ENCODE measurements at places on chromosomes 5 and 9.

DNA sequence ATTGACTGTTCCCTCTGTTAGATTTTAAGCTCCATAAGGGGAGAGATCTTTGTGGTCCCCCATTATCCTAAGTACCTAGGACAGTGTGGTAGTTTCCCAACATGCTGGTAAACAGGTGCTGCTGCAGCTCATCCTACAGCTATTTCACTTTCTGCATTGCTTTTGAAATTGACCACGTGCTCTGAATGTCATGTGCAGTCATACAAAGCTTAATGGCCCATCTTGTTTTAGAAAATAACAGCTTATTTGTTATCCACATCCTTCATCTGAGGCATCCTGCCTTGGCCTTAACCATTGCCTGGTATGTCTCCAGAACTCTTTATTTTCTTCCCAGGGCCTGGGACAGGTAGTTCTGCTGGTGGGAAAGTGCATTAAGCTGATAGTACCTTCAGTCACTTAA, 14.7 kb downstream of the PIK3R1 start:
- no peak for DNase-seq

- no peak for DNase-seq
Observed at GRCh38 chr5:35294976-35295375, 64.7 kb upstream of the PRLR start.

GRCh38 chr5:151298063-151298855, 5.3 kb downstream of the SLC36A3 start:
- DNase-seq, result peak; percentile 65

- DNase-seq, result no peak
Observed at GRCh38 chr5:141637123-141637766, 448 bp downstream of the RELL2 start.

DNA sequence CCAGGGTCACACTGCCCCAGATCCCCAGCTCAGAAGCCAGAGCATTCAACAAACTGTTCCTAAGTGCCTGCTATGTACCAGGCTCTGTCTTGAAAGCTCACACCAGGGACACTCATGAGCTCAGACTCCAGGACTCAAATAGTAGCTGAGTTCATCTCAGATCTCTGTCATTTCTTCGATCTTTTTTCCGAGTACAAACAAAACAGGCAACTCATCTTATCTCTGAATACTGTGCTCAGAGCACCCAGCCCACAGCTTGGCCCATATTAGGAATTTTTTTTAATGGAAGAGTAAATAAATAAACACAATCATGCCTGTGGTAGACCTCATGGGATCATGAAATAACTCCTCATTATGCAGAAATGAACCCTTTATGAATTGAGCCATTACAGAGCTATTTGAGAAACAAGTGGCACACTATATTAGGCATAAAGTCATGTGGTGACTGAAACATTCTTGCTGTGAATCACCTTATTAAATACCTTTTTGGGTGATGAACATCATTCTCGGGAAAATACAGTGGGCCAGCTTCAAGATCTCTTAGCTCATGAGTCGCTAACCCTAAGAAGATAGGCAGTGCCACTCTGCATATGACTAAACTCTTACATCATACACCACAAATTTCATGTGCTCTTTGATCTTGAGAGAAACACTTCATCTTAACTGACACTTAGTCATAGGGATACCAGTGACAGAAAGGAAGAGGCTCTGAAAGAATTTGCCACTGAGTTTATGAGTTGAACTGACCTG, 9.9 kb downstream of the SH3RF2 start:
- DNase-seq, result peak; percentile 82

- DNase-seq, result no peak
Observed at GRCh38 chr9:81445331-81445921, 243.9 kb downstream of the TLE1 start.

DNA sequence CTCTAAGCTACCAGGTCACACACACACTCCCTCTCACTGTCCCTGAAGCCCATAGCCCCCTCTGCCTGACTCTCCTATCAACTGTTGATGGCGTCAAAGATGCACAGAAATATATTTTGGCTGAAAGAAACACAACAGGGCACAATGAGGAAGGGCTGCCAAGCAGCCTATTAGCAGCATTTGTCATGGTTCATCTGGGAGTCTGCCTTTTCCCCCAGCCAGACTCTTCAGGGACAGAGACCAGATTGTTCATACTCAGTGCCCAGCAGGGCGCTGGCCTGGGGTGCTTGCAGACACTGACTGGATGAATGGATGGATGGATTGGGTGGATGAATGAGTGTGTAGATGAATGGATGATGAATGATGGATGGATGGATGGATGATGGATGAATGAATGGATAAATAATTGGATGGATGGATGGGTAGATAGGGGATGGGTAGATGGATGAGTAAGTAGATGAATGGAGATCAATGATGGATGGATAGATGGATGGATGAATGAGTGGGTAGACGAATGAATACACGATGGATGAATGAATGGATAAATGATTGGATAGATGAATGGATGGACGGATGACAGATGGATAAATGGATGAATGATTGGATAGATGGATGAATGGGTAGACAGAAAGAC, 90.5 kb downstream of the ADAMTS2 start:
- no peak for DNase-seq

GRCh38 chr5:72141440-72142355, 34.4 kb downstream of the MAP1B start:
- DNase-seq, result peak; percentile 92

DNA sequence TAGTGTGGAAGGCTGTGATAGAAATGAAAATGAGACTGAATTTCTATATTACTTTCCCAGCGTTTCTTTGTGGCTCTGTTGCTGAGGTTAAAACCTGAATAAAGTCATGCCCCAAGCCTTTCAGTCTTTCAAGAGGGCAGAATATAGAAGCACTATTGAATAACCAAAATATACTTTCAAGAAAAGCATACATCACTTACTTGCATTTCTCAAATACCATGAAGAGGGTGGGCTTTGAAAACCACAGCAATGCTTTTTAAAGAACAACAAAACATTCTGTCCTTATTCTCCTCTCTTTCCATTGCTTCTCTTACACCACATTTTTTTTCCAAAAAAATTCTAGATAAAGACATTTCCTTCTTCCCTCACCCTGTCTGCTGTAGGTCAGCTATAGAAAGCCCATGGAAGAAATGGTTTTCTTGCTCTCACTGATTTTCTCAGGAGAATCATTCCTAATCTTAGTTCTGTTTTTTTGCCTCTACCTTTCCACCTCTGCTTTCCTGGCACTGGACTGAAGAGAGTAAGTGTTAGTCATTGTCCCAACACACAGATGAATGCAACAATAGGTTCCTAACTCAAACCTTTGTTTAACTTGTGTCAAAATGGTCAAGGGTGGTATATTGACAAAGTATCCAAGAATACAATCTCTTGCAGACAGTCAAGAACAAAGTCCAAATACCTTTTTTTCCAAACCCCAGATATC, 51.6 kb downstream of the NUDT12 start:
- DNase-seq, result peak; percentile 22

DNA sequence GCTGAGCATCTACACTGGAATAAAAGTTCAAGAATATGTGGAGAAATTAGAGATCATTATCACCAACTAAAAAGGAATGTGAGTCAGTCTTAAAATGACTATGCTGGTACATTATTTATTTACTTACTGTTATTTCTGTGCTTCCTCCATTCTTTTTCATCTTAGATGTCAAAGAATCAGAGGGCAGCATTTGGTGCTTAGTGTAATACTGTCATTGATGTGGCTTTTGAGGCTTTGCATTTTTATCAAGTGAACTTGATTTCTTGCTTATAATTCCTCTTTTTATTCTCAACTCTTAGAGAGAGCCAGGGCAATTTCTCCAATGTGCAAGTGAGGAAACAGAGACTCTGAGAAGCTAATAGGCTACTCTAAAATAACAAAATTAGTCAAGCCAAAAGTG, 163.7 kb upstream of the TRPC7 start:
- no peak for DNase-seq

DNA sequence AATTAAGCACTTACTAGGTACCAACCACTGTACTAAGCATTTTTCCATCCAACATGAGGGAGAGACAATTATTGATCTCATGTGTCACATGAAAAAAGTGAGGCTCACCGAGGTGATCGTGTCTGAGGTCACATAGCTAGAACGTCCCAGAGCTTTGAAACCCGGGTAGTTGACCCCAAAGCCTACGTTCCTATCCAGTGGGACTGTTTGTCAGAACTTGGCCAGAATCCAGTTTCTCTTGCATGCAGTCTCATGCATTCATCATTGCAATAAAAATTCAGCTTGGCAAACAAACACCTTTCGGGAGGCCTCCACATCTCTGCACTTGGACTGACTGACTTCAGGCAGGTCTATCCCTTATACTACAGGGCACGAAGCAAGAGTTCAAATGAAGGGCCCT, 23.4 kb upstream of the FAT2 start:
- DNase-seq, result no peak

DNA sequence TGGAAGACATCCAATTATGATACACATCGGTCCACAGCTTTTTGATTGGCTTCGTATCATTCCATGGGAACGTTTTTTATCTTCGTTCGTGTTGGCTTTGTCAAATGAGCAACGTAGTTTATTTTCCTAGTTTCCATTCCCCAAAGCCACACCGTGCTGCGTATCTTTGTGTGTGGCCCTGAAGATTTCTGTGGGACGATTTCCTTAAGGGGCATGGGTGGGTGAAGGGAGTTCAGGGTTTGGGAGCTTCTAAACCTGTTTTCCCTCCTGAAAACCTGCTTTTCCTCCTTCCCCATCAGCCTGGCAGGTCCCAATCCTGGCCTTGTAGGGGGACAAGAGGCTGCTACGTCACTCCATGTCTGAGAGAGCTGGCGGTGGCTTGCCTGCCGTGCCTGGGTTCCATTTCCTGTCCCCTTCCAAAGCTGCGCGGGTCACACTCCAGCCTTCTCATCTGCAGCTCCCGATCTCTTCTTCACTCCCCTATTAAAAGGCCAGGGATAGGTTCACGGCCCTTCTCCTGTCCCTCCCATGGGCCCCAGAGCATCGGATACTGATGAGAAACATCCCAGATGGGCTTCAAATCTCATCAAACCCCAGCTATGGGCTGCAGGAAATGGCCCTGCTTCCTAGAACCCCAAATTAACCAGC, 23.5 kb upstream of the ASS1 start:
- DNase-seq, result no peak

DNA sequence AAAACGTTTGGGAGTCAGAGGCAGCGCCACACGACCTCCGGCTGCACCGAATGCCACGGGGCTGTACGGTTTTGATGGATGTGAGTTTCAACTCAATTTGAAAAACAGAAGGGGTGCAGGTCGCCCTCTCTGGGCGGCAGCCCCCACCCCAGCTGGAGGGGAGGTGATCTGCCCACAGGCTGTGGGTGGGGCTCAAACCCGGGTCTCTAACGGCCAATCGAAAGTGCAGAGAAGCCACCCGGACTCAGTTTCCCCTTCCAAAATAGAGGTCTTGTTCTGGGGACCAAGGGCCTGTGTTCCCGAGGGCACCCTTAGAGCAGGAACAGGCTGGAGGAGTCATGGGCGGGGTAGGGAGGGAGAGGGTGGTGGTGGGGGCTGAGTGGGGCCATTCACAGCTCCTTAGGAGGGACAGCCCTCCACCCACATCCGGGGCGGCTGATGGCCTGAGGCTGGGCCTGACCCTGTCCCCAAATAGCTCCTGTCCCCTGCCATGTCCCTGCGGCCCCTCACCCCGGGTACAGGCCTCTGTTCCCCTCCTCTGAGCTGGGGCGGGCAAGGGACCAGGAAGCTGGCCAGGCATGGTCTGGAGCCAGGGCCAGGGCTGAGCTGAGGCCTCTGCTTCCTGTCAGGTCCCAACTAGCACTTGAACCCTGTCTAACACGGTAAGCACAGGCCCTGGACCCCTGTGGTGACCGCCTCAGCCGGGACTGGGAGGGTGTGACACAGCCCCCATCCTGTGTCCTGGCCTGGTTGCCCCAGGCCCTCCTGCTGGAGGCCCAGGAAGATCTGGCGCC, 22.6 kb upstream of the NOTCH1 start:
- DNase-seq, result no peak

DNA sequence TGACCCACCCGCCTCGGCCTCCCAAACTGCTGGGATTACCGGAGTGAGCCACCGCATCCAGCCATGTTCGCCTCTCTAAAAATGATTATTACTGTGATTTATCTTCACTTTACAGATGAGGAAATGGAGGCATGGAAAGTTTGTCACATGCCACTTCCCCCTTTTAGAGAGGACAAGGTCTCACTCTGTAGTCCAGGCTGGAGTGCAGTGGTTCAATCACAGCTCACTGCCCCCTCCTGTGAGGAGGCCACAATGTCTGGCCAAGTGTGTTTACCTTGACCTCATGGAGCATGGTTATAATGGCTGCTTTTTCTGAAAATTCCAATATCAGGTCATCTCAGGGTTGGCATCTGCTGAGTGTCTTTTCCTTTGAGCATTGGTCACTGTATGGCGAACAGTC, 6.7 kb downstream of the PRRT1B start:
- DNase-seq, result no peak

Measured in mesenchymal stem cell (in vitro differentiated cells and primary cell).